Hepatocyte (in vitro differentiated cells): ENCODE measurements at places on chromosomes 2 and 18.
A peak's percentile ranks its signal among the peaks of the same experiment; 100 is the strongest.

DNA sequence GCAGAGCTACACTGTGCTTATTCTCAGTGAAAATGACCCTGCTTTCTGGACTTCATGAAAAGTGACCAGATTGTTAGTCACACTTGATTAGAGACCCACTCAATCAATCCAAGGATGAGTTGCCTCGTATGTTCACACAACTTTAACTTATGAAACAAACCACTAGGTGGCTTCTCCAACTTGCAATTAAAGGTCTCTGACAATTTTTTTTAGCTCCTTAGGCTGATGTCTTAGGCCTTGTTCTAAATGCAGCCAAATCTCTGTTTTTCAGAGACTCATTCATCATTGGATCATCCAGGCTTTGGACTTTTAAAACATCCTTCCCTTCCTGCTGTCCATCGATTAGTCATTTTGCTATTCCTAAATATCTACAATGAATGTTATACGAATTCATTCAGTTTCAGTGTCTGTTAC lies 63.4 kb downstream of the MREG start:
- no peaks in the 10 kb centered on the region for H3K36me3 ChIP-seq
- H3K4me1 ChIP-seq: no peaks in the 10 kb centered on the region
- H3K4me3 ChIP-seq: no peak overlapping the region
- DNase-seq: peak; percentile 49

- DNase-seq: no peak
- no peaks in the 10 kb centered on the region for H3K36me3 ChIP-seq
- H3K4me3 ChIP-seq: no peak overlapping the region
- no peaks in the 10 kb centered on the region for H3K27me3 ChIP-seq
- H3K4me1 ChIP-seq: no peaks in the 10 kb centered on the region
- H3K27ac ChIP-seq: no peak overlapping the region
Observed at GRCh38 chr2:83386549-83386948, 1072.5 kb downstream of the SUCLG1 start.

DNA sequence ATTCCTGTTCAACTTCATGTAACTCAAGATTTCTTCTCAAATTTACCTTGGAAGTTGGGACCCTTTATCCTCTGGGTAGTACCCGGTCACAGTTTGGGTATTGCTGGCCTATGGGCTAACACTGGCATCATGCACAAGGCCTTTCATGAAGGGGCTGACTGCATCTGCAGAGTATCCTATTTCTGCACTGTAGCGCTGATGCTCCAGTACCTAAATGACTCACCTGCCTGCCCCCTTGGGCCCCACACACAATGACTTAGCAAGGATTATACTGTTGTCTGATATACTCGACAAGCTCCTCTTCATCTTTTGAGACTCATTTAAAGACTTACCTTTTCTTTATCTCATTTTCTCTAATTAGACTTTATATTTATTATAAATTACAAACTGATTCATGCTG lies 39.9 kb downstream of the DNAH6 start:
- no peak for DNase-seq
- no peaks in the 10 kb centered on the region for H3K27me3 ChIP-seq
- H3K4me1 ChIP-seq: no peaks in the 10 kb centered on the region
- no peaks in the 10 kb centered on the region for H3K36me3 ChIP-seq

DNA sequence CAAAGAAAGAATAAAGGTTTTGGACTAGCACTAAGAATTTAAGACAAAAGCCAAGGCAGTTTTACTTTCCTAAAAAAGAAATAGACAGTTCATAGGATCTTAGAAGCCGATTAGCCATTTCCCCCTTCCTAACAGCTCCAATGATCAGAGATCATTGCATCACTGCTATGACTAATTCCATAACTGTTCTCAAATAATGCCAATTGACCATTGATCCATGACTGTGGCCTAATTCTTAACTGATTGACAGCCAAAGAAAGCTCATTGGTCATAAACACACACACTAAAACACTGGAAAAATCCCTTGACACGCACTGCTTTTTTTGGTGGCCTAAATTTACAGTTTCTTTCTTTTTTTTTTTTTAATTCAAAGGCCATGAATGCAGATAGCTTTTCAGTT lies 345.0 kb upstream of the ACVR2A start:
- no peak for DNase-seq
- no peaks in the 10 kb centered on the region for H3K27me3 ChIP-seq
- no peak overlapping the region for H3K4me3 ChIP-seq
- H3K36me3 ChIP-seq: no peaks in the 10 kb centered on the region

GRCh38 chr2:212730994-212731393 lies 192.4 kb upstream of the ERBB4 start:
- no peaks in the 10 kb centered on the region for H3K27me3 ChIP-seq
- H3K4me1 ChIP-seq: peaks cover 3% of the 10 kb centered on the region
- no peaks in the 10 kb centered on the region for H3K36me3 ChIP-seq
- no peak for DNase-seq
- H3K27ac ChIP-seq: no peak overlapping the region

GRCh38 chr2:41709702-41710599 lies 337.9 kb upstream of the PKDCC start:
- H3K4me1 ChIP-seq: no peaks in the 10 kb centered on the region
- no peak overlapping the region for H3K4me3 ChIP-seq
- no peaks in the 10 kb centered on the region for H3K36me3 ChIP-seq
- H3K27ac ChIP-seq: no peak overlapping the region
- H3K27me3 ChIP-seq: no peaks in the 10 kb centered on the region

- no peak overlapping the region for H3K4me3 ChIP-seq
- no peaks in the 10 kb centered on the region for H3K36me3 ChIP-seq
- peaks cover 13% of the 10 kb centered on the region for H3K4me1 ChIP-seq
- DNase-seq: no peak
- peak overlapping the region; percentile 32 for H3K27ac ChIP-seq
Observed at GRCh38 chr2:46874236-46874929, 41.2 kb downstream of the MCFD2 start.

DNA sequence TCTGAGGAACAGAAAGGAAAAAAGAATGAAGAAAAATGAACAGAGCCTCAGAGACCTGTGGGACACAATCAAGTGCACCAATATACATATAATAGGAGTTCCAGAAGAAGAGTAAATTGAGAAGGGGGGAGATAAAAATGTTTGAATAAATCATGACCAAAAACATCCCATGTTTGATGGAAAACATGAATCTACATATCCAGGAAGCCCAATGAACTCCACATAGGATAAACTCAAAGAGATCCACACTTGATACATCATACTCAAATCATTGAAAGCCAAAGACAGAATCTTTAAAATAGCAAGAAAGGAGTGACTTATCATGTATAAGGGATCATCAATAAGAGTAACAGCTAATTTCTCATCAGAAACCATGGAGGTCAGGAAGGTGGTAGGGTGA lies 80.0 kb downstream of the COA5 start:
- no peak overlapping the region for H3K4me3 ChIP-seq
- H3K36me3 ChIP-seq: no peaks in the 10 kb centered on the region
- H3K27me3 ChIP-seq: no peaks in the 10 kb centered on the region
- H3K4me1 ChIP-seq: no peaks in the 10 kb centered on the region
- DNase-seq: no peak
